ENCODE measurements at places on chromosomes 1 and 21.

DNA sequence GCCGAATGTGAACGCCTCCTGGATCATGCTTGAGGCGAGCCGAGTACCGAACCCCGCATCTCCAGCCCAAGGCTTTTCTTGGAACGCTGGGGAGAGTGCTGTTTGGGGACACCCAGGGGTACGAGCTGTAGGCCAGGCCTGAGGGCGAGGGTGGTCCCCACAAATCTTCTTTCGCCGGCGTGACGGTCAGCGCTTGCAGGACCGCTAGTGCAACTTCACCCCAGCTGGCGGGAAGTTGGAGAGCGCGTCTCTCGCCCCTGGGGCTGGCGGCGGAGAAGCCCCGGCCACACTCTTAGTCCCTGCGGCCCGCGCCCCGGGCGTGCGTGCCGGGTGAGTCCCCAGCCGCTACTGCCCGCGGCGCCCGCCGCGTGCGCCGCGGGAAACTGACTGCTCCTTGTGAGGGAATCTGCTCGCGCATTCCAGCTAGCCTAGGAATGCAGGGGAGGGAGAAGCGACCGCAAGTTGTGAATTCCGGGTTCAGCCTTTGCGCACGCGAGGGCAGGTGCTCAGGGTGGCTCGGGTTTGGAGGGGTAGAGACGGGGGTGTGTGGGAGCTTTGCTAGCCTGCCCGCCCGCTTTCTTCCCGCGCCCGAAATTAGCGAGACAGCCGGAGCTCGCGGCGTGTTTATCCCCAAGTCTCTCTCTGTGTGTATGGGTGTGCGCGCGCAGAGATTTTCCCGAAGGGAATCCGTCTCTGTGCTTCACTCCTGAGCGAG lies 884 bp downstream of the LHX4 start:
- no peak for DNase-seq

- no peak for DNase-seq
Observed at GRCh38 chr1:41419584-41420295, 58.5 kb downstream of the FOXO6 start.

DNA sequence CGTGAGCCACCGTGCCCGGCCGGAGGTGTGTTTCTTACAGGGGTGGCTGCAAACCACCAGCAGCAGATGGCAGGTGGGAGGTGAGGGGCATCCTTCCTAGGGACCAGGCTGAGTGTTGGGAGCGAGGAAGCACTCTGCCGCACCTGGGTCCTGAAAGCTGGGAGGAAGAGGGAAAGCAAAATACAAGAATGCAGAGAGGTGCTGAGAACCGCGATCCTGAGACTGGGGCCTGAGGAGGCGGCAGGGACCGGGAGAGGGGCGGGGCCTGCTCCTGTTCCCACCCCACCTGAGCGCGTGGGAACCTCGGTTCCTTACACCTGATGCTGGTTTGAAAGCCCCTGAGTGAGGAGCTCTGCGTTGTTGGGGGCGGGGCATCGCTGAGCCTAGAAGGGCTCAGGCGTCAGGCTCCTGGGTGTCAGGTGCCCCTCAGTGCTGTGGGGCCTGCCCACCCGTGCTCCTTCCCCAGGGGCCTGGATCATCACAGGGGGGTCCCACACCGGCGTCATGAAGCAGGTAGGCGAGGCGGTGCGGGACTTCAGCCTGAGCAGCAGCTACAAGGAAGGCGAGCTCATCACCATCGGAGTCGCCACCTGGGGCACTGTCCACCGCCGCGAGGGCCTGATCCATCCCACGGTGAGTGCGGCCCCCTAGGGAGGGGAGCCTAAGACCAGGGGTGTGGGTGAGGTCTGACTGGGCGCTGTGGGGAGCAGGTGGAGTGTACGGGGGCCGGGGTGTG lies 15.5 kb downstream of the TRPM2 start:
- DNase-seq, result no peak

GRCh38 chr1:163168053-163168452 lies 34.7 kb downstream of the RGS5 start:
- DNase-seq, result no peak

DNA sequence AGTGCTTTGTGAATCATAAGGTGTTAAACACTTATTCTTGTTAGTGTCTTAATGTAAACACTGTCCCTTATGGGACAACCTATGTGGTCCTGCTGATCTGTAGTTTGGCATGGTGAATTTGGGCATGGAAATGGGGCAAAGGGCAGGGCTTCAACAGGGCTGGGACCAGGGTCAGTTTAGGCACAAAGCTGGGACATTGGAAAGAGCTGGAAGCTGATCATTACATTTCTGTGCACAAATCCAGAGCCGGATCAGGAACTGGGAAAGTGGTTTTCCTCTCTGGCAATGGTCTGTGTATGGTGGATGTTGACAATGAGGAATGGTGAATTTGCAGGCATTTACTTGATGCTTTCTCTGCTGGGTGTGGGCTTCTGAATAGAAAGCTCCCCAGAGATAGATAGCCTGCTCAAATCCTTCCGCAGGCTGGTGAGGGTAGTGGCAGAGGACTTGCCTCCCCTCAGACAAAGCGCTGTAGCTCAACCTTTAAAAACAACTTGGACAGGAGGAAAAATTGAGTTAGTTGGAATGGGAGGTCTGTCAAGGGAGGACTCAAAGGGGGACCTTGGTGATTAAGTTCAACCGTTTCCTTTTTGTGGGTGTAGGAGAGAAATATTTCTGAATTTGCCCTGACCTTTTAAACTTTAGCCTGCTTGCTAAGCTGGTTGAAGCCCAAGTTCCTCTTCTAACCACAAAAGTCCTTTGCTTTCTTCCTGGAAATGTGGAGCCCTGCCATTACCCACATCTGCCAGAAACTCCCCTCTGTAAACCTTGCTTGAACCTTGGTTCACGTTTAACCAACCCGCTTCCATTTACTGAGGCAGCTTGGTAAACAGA lies 35.3 kb downstream of the HLX start:
- no peak for DNase-seq

DNA sequence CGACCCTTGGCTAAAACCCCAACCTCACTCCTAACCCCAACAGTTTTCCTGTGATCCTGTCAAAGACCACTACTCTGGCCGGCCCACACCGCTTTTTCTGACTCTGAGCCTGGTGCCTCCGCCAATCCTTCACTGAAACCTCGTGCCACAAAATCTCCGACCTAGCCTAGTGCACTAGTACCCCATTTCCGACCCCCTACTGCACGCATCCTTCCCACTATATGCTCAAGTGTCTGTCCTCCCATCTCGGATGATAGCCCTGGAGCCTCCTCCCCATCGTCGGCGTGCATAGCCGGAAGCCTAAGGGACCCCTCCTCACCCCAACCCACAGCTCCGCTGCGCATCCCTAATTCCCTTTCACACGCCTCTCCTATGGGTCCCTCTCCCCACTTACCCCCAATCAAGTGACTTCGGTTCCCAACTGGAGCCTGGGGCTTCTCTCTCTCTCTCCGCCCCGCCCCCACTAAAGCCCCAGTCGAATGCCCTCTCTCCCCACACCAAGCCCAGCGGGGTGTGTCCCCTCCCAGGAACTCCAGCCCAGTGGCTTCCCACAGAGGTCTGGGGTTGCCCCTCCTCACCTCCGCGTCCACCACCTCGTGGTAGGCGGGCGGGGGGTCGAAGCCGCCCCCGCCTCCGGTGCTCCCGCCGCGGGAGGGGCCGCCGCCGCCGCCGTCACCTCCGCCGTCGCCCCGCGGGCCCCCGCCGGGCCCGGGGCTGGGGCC lies 791 bp downstream of the USP24 start:
- no peak for DNase-seq

Measured in activated CD8-positive, alpha-beta memory T cell treated with anti-CD3 and anti-CD28 coated beads for 1 hour (primary cell).